ENCODE measurements at places on chromosomes 6 and 20.

GRCh38 chr6:38212579-38212978 lies 393.1 kb downstream of the ZFAND3 start:
- no peak for DNase-seq

- DNase-seq: peak; percentile 79
Measured at GRCh38 chr6:109892451-109893435, 85.4 kb upstream of the GPR6 start.

GRCh38 chr20:11389186-11389585 lies 528.5 kb upstream of the BTBD3 start:
- peak; percentile 77 for DNase-seq

DNA sequence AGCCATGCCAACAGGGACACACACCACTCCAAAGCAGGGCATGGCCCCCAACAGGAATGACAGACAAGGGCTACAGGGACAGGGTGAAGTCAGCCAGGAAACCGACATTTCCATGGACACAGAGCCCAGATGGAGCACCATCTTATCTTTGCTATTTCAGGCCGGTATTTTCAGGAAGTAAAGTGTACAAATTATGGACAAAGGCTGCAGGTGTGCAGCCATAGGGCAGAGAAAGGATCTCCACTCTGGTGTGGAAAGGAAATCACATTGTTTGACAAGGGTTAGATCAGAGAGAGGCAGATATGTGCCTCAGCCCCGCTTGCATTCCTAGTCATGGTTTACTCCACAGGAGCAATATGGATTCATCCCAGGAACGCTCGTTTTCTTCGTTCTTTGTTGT lies 81.7 kb upstream of the SLC22A23 start:
- no peak for DNase-seq

DNA sequence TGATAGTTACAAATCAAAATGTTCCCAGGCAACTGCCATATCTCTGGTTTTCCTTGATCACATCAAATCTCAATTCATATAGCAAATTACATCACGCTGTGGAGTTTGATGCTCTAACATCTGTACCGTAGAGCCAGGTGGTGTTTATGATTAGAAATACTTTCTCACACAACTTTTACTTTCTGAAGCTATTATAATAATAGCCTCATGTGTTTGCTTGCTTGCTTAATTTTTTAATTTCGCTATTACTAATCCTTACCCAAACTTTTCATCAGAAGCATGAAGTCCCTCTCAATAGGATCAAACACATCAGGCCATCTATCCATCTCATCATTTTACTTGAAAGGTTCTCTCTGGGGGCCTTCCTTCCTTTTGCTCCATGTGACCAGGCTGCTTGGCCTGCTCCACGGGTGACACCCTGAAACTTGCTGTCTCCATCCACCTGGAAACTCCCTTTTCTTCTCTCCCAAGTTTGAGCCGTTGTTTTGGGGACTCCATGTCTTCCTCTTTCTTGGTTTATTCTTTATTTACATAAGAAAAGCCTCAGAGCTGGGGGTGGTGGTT lies 75.4 kb downstream of the ADAT2 start:
- no peak for DNase-seq

DNA sequence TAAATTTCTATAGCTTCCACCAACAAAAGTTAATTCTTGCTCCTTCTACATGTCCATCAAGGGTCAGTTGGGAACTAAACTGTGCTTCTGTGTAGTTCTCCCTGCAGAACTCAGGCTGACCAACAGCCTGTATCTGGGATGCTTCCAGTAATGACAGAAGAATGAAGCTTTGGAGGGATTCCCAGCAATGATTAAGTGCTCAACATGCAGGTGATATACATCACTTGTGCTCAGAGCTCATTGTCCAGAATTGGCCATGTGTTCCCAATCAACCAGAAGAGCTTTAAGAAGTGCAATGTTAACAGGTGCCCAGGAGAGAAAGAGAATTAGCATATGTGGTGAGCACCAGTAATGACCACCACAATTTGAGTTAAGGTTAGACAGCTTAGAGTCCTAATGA lies 37.4 kb upstream of the SNRPB2 start:
- DNase-seq: no peak

DNA sequence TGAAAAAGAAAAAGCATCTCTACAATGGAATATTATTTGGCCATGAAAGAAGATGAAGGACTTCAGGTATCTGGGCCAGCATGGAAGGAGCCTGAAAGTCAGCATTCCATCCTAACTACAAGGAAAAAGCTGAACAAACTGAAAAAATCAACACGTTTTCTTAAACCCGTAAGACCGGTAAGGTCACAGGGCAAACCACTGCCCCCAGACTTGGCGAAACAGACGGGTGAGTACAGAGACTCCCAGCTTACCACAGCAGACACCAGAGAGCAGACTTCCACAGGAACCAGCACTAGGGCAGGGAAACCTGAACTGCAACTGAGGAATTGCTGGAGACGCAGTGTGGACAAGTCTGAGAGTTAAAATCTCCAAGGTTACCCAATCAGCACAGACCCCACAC lies 31.4 kb downstream of the BEND3 start:
- DNase-seq: no peak

GRCh38 chr6:105907991-105908390 lies 178.1 kb upstream of the PRDM1 start:
- no peak for DNase-seq

Data from RWPE1 (cell line).